ENCODE measurements at places on chromosomes 11 and 22.

DNA sequence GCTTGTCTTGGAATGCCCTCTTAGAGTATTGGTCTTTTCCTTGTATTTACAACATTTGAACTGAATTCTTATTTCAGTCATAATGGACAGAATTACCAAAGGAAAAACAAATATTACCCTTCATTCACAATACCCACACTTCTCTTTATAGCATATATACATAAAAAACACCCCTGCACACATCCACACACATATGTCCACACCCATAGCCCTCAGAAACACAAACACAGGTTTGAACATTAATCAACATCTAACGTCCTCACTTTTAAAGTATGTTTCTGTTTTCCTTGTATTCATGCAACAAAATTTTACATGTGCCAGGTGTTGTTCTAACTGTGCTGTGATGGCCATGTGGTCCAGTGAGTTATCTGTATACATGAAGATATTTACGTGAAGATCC lies 11.6 kb upstream of the NXPE2 start:
- DNase-seq = no peak

GRCh38 chr11:72349616-72350218 lies 84.6 kb downstream of the CLPB start:
- no peak for DNase-seq

DNA sequence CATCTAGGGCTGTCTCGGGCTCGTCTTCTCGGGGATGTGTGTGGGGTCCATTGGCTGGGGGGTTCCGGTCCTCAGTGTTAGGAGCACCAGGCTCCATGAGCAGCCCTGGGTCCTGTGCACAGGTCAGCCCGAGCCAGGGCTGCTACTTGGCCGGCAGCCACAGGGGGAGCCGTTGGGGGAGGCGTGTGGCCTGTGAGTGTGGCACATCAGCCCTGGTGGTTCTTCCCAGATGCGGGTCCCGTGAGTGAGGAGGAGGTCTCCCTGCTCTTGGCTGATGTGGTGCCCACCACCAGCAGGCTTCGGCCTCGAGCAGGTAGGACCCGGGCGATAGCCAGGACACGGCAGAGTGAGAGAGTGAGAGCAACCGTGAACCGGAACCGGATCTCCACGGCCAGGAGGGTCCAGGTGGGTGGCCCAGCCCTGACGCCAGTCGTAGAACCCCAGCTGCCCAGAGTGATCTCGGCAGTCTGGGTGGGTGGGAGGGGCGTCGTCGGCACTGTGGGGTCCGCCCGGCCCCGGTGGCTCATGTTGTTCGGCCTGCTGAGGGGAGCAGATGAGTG lies 18.5 kb downstream of the IRF7 start:
- DNase-seq = no peak

DNA sequence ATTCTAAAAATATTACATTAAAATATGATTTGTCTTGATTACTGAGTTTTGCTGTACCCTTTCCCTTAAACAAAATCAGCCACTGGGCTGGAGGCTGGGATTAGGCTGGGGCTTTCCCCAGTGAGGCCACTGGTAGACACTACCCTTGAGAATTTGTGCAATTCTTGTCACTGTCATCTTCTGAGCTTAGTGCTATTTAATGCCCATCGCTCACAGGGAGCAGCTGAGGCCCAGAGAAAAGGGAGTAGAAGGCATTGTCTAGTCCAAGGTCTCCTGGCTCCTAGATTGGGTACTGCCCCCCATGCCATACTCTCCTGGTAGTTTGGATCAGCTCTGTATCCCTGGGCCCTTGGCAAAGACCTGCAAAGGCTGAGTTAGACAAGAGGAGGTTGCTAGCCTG lies 6.7 kb downstream of the CHRM1 start:
- DNase-seq = no peak

DNA sequence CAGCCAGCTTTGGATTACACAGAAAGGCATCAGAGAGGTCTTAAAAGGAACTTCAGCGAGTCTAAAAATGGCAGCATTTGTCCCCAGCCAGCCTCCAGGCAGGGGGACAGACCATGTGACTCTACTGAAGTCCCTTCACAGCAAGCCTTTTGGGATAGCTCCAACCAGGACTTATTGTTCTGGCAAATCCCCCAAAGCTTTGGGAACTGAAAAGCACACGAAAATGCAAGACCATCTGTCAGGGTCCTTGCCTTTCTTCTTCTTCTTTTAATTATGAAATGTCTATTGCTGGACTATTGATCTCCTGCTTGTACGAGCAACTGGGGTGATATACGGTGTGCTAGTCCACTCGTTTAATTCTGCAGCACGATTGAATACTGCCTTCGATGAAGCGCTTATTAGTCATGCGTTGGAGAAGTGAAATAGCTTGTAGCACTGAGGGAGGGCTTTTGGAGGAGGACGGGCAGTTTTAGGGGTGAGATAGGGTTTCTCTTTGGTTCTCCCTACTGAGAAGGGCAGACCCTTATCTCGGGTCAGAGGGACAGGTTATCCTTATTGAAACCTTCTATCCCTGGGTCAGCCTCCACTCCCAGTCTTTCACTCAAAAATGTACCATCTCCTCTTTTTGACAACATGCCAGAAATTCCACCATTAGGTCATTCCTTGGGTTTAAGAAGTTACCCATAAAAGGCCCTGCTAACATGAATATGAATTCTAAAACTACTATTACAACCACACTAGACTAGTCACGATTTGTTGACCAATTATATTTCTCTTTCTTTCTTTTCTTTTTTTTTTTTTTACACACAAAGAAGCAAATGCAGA lies 416.4 kb downstream of the MIAT start:
- no peak for DNase-seq

- DNase-seq = no peak
These were observed 1303.9 kb downstream of the BRD1 start for GRCh38 chr22:48523761-48524160.

DNA sequence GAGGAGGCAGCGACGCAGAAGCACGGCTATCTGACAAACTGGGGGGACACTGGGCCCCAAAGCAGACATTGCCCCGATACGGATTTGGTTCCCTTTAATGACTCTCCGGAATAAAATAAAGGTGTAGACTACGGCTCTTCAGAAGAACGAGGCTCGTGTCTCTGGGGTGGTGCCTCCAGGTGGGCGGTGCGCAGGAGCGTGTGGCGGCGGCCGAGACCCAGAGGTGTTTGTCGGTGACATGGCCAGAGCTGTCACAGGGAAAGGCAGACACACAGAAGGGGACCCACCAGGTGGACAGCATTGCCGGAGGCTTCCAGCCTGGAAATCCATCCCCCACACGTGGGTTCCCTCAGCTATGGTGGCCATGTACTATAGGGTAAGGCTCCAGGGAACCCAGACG lies 366.0 kb downstream of the BRD1 start:
- DNase-seq = no peak

GRCh38 chr11:72430741-72431570 lies 3.4 kb downstream of the CLPB start:
- peak; percentile 43 for DNase-seq

GRCh38 chr11:112874980-112875379 lies 86.2 kb upstream of the NCAM1 start:
- no peak for DNase-seq

- no peak for DNase-seq
These were observed 10.1 kb downstream of the MUC2 start for GRCh38 chr11:1084561-1085439.

DNA sequence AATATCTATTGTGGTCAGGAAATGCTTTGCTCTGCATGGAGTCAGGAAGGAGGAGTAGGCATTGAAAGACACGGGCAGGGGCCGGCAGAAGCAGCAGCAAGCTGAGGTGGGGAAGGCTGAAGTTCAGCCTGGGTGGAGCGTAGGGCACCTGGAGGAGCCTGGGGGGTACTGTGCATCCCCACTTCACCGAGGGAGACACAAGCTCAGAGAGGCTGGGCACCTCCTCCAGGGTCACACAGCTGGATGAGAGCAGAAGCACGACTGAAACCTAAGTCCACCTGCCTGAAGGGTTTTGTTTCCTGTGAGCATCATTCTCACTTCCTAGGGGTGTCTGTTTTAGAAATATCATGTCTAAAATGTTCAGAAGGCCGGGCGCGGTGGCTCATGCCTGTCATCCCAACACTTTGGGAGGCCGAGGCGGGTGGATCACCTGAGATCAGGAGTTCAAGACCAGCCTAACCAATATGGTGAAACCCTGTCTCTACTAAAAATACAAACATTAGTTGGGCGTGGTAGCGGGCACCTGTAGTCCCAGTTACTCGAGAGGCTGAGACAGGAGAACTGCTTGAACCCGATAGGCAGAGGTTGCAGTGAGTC lies 138.3 kb downstream of the MPPED1 start:
- DNase-seq = no peak

- DNase-seq = no peak
These were observed 21.6 kb downstream of the FOLR3 start for GRCh38 chr11:72157131-72157530.

DNA sequence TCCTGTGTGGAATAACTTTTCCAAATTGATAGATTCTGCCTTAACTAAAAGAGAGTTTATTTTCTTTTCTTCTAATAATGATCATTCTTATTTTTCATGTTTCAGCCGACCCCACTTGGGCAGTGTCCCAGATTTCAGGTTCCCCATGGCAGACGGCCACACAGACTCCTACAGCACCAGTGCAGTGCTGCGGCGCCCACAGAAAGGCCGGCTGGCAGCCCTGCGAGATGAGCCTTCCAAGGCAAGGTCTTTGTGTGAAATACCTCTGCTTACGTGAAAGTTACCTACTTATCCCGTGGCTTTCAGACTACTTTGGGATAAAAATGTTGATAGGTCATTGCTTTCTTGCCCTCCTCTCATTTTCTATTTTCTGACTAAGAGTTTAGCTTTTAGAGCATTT lies 59.3 kb upstream of the CTTN start:
- no peak for DNase-seq

DNA sequence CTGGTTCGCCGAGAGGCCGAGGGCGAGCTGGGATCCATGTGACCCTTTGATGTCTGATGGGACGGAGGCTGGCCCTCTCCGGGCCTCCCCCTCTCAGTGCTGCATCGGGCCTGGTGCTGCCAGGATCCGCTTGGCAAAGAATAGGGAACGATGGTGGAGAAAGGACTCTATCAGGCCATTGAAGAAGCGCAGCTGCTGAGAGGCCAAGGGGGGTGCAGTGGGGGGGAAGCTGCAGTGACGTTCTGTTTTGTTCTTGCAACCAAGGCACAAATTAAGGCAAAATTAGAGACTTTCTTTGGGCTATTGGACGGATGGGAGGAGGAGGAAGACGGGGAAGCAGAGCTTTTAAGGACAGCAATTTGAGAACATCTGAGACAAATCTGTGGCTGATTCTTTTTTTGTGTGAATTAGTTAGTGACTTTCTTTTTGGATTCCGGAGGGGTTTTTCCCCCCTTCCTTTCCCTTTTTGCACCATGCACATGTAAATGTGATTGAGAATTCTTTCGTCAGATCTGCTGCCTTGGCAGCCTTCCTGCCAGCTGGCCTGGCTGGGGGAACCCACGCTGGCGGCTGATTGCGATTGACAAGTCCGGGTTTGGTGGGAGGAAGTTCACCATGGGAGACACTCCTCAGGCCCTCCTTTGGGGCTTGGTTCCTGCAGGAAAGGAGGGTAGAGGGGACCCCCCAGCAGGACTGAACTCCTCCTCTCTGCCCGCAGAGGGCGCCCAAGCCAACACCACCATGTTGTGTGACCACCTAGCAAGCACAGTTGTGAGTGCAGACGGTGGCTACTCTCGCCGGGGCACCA lies 214.6 kb downstream of the NTM start:
- DNase-seq = no peak

GRCh38 chr11:1258401-1259075 lies 35.7 kb downstream of the MUC5B start:
- DNase-seq = no peak

GRCh38 chr22:17562906-17563870 lies at the start of gene SLC25A18:
Gene SLC25A18 (plus strand): TSS chr22:17563498. CDS start chr22:17579945, 16,447 bp downstream.
- DNase-seq = no peak

DNA sequence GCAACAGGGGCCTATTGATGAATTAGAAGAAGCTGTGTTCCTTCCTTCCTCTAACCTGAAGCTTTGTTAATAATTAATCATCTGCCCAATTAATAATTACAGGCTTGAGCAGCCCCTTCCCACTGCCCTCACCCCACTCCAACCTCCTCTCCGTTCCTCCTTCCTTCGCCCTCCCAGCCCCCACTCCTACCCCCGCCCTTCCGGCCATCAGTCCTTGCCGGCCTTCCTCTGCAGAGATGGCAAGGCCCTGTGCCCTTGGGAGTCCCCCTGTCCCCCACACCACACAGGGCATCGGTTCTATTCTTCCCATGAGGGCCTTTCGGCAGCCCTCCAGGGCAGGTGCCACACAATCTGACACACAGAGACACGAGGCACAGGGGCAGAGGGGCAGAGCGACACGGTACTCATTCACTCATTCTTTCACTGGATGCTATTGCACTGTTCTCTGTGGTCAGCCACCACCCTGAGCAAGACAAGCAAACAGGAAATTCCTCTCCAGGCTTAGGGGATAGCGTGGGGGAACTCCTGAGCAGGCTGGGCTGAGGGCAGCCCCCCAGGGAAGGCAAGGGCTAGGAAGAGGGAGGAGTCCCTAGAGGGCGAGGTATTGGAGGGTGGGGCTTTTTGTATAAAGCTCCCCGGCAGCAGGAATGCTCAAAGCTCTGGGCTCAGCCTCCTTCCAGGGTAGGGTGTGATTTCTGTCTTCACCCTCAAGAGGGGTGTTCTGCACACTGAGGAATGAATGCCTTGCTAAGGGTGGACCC lies 14.7 kb downstream of the MGAT3 start:
- DNase-seq = peak; percentile 21

DNA sequence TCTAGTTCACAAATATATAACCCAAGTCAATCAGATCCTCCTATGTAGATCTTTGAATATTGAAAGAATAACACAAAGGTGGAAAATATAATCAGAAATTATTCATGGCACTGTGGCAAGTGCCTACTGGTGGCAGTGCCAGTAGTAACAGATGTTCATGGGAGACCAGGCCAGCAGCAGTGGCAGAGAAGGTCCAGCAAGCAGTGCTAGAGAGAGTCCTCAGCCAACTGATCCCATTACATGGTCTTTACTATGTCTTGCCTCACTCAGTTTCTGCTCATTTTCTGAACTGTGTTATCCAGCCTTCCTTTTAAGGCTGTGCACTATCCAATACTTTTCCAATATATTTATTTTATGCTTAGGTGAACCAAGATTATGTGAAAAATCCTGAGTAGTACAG lies 124.9 kb downstream of the MRTFA start:
- no peak for DNase-seq
